ENCODE measurements at places on chromosomes 4 and X.
A peak's percentile ranks its signal among the peaks of the same experiment; 100 is the strongest.

- peak; percentile 33 for DNase-seq
These were observed 230.3 kb downstream of the APBB2 start for GRCh38 chr4:40984051-40984450.

GRCh38 chr4:81565142-81565870, 93.6 kb upstream of the RASGEF1B start:
- no peak for DNase-seq

DNA sequence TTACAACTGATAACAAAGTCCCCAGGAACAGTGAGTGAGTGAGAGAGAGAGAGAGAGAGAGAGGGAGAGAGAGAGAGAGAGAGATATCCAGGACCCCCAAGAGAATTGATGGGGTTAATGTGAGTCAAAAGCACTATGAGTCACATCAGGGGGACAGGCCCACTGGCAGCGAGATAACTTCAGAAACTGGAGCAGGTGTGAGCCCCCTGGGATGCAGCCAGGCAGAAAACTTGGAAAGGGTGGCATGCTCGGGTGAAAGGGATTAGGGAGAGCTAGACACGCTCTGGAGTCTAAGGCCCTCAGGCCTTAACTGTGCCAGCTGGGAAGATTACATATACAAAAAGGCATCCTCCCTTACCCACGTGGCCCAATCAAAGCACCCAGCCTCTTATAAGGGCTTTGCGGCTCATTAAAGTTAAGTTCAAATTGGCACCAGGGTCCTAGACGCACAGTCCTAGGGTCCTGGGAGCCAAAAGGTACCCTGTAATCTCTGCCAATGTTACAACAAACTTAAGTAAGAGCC, 841 bp downstream of the ACOT9 start:
- peak; percentile 80 for DNase-seq

DNA sequence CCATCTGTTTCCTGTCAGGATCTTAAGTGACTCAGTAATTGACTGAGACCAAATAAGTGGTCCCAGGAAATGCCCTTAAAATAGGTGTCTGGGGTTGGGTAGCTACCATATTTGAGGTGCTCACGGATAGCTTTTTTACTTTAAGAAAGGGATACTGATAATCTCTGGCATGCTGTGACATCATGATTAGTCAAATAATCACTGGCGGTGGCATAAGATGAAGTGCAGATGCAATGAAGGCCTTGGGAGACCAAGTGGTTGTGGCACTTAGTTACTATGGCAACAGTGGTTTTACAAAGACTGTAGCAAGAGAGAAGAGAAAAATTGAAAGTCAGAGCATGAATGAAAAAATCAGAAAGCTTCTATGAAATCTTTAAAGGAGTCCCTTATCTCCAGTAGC, 114.5 kb upstream of the SLIT2 start:
- peak; percentile 53 for DNase-seq

GRCh38 chr4:520683-521023, 21.6 kb downstream of the PIGG start:
- DNase-seq = no peak

GRCh38 chr4:178453057-178453456, 1010.8 kb upstream of the AGA start:
- DNase-seq = no peak

DNA sequence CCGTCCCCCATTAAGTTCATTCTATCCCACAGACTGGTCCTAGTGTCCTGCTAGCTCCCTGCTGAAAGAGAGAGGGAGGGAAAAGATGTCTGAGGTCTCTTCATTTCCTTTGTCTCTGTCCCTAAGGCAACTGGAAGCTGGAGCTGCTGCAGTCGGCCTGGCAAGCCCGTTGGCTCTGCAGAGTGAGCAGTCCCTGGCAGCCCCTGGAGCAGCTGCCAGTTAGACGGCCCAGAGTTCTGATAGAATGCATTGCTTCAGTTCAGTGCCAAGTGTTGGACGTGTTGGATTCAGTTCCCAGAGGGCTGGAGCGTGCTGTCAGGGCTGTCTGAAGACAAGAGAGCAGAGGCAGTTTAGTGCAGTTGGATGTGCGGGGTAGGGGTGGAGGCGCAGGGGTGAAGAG, 975 bp downstream of the KCNE5 start:
- DNase-seq = no peak

GRCh38 chr4:124201636-124202035, 510.9 kb downstream of the ANKRD50 start:
- DNase-seq = peak; percentile 9

DNA sequence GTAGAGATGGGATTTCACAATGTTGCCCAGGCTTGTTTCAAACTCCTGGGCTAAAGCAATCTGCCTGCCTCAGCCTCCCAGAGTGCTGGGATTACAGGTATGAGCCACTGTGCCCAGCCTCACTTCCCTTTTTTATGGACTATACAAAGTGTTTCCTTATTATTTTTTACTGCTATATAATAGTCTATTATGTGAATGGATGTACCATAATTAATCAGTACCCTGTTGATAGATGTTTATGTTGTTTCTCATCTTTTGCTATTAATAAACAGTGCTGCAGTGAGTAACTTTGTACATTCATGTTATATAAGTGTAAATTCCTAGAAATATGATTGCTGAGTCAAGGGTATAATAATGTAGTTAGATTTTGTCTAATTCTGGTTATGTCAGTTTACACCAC, 35.8 kb upstream of the LARP1B start:
- no peak for DNase-seq

- DNase-seq = no peak
These were observed 30.9 kb downstream of the AR start for GRCh38 chrX:67574696-67575095.

DNA sequence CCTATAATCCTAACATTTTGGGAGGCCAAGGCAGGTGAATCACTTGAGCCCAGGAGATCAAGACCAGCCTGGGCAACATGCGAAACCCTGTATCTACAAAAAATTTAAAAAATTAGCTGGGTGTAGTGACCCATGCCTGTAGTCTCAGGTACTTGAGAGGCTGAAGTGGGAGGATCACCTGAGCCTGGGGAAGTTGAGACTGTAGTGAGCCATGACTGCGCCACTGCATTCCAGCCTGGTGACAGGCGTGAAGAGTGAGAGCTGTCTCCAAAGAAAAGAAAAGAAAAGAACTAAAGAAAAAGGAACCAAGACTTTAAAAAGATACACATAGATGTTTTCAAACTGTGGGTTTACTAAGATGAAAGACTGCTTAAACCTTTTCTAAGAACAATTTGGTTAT, 129.0 kb downstream of the SPCS3 start:
- no peak for DNase-seq

DNA sequence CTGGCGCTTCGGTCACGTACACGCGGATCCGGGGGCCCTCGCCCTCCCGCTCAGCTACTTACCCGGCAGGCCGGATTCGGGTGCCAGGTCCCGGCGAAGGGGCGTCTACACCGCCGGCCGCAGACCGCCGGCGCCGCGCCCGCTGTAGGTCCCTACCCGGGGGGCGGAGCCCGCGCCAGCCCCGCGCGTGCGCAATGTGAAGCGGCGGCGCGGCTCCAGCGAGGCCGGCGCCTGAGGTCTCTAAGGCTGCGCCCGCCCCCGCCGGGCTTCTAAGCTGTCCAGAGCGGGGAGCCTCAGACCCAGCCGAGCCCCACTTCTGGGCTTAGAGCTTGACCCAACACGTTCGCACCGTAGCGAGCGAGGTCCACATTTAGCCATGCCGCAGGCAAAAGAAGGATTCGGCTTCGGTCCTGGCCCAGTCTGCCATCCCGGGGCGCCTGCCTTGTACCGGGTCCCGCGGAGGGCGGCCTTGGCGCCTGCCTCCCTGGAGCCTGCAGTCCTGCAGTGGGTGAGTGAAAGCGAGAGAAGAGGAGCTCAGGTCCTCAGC, at the start of gene ZNF518B:
TSS of gene ZNF518B (minus strand) at position 172 of the 547 bp plus-strand sequence. CDS start 11,098 bp downstream, outside the sequence.
- peak; percentile 62 for DNase-seq

DNA sequence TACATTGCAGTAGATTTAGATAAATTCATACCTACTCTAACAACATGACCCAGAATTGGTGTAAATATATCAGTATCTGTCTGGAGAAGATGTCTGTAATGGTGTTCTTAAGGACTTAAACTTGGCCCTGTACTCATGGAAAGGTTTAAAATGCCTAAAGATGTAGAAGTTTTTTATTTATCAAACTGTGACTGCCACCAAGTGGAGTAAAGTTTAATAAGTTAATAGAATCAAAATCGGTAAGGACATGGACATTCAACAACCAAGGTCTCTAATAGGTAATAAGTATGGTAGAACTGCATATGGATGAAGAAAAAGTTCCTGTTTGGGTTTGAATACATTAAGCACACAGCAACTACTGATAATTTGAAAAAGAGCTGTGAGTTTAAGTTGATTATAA, 474.0 kb upstream of the NDST3 start:
- DNase-seq = no peak

DNA sequence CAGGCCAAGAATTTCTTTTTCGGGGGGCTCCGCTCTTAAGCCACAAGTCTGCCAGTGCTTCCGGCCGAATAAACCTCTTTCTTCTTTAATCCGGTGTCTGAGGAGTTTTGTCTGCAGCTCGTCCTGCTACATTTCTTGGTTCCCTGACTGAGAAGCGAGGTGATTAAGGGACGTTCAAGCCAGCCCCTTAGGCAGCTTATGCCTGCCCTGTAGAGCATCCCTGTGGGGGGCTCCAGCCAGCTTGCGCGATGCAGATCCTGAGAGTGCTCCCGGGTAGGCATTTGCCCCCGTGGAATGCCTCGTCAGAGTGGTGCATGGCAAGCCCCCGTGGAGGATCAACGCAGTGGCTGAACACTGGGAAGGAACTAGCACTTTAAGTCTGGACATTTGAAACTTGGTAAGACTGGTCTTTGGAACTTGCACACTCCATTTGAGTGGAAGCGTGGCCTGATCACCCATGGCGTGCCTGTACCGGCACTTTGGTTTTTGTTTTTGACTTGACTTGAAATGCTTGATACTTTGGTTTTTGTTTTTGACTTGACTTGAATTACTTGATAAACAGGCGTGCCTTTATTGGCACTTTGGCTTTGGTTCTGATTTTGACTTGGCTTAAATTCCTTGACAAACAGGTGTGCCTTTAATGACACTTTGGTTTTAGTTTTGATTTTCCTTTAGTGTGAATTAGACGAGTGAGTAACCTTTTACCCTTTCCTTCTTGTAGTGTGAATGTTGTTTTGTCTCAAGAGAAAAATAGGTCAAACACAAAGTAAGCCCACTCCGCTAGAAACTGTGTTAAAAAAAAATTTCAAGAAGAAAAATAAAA, 6.1 kb downstream of the ACOX3 start:
- DNase-seq = no peak

- DNase-seq = no peak
These were observed 32.1 kb downstream of the FGF2 start for GRCh38 chr4:122858705-122859104.

- DNase-seq = peak; percentile 52
These were observed 302.3 kb downstream of the DCHS2 start for GRCh38 chr4:154189346-154189745.
